Stimulated activated CD8-positive, alpha-beta memory T cell treated with anti-CD3 and anti-CD28 coated beads, Interleukin-15, amount 100 ng/mL, for 4 hours (primary cell): ENCODE measurements at places on chromosomes 2 and 18.

GRCh38 chr2:219722276-219722879 lies 94.9 kb downstream of the SLC4A3 start:
- no peak for DNase-seq

DNA sequence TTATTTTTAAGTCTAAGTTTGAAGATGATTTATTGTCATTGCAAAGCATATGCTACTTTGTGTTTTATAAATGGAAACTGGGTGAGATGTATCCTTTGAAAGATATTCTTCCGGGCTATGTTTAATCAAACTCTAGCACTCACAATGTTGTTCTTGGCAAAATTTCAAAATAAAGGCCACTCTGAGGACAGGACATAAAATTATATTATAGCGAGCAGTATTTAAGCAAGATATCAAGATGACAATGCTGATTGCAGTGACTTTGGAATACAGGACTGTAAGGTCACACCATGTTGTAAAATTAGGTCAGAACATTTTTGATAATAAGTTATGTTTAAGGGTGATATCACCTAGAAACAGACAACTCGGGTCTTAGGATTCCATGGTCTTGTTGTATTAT lies 14.2 kb downstream of the RPRM start:
- no peak for DNase-seq

DNA sequence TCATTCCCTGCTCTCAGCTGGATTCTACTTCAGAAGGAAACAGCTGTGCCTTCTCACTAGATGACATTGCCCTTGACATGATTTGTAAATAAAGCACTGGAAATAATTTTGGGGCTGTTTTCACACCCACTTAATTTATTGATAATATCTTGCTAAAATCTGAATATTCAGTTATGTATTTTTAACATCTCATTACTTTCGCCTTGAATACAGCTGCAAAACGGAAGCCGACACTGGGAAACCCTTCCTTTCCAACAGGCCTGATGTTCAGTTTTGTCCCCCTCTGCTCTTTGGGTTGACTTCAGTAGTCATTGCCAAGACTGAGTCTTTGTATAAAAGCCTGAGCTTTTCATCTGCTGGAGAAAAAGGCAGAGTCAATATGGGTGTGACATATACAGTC lies 82.7 kb downstream of the DOCK10 start:
- no peak for DNase-seq

DNA sequence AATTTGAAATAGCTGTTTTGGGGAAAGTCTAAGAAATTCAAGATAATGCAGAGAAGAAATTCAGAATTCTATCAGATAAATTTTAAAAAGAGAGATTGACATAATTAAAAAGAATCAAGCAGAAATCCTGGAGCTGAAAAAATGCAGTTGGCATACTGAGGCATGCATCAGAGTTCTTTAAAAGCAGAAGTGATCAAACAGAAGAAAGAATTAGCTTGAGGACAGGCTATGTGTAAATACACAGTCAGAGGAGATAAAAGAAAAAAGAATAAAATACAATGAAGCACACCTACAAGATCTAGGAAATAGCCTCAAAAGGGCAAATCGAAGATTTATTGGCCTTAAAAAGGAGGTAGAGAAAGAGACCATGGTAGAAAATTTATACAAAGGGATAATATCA lies 57.1 kb downstream of the CYTIP start:
- DNase-seq = no peak

DNA sequence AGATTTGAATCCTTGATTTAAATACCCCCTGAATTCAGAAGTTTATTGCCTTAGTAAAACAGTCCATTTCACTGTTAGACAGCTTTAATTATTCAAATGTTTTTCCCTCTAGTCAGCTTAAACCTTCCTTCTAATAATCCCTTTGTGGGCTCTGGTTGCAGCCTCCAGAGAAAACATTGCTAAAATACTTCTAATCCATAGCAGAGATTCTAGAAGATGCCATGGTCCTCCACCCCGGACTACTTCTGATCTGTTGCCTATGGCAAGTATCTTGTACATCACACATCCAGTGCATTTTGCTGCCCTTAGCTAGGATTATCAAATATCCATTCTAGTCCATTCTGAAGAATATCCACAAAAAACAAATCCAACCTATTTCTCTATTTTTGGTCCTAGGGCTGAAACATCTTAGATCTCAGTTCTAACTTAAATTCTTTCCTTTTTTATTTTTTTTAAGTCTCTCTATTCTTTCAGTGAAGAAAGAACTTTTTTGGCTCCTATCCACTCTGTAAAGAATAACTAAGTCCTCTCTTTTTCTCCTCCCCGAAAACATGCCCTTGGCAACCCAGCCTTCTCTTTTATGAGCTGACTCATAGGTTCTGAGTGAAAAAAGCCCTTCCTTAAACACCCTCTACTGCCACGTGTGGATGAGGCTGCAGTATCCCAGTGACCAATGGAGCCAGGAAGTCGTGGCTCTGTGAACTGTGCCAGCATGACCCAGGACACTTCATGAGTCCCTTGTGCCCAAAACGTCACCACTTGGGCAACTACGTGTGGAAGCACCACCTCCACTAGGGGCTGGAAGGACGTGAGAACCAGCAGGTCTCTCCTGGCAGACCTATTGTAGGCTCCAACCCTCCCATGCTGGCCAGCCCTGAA lies 349.8 kb downstream of the TNS1 start:
- no peak for DNase-seq

DNA sequence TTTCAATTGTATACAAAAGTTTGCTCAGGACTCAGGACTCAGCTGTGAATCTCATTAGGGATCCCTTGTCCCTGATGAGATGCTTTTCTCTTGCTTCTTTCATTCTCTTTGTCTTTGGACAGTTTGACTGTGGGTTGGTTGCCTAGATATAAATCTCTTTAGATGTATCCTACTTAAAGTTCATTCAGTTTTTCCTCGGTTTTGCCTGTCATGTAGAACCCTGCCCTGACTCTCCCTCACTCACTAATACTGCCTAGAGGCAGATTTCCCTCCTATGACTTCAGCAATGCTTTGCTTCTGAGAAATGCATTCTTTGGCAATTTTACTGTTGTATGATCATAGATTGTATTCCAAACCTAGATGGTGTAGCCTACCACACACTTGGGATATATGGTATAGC lies 421.4 kb upstream of the TCF4 start:
- DNase-seq = no peak

DNA sequence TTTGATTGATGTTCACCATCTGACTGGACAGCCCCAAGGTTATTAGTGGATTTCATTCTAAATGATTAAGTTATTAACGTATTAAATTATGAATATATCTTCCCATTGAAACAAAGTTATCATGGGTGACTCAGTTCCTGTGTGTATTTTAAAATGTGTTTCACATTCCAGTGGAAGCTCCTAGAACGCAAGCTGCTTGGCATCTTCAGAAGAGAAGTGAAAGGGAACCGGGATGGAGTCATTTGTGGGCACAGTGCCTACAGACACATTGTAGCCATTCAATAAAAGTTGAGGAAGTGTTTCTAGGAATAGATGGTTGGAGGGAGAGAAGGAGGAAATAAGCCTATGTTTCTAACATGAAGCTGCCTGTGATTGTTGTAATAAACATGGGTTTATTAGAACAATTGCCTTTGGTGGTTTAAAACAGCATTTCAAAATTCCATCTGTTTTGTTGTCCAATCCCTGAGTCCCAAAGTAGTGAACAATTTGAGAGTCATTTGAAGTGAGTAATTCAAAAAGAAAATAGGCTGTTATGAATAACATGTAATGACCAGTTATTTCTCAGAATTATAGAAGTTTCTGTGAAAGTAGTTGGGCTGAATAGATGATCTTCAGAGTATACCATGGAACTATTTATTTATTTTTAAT lies 143.5 kb downstream of the PKP4 start:
- DNase-seq = no peak

- DNase-seq = no peak
Measured at GRCh38 chr2:45545943-45546342, 65.1 kb downstream of the SRBD1 start.

GRCh38 chr2:177675350-177675821 lies 282.8 kb downstream of the AGPS start:
- DNase-seq = no peak

DNA sequence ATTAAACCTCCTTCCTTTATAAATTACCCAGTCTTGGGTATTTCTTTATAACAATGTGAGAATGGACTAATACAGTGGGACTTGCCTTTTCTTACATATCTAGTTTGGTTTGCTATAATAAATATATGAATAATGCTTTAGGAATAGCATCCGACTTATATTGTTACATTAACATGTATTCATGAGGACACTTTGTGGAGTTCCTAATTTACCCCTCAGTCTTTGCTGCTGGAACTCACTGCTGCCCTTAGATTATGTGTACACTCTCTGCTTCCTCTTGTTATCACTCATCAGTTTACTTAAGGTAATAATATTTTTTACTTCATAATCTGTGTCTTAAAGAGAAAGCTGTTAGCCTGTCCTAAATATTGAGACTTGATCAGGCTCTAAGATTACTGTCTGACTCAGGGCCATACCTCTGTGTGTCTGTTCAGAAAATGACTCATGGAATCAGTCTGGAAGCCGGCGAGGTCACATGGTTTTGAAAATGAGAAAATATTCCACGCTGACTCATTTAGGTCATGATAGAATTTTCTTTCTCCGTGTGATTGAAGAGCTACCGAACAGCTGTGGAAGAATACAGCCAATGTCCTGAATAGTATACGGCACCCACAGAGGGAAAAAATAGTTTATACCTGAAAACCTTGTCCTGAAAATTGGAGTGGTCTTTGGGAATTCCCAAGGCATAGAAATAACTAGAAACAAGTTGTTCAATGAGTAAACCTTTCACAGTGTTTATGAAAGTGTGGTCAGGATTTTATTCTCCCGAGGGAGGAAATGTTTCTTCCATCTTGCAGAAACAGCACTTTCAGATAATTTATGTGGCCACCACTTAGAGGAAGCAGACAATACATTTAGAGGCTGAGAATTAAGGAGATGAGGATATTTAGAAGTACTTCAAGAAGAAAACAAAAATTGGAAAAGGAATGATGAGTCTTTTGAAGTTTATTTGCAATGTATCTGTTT lies 156.4 kb downstream of the DSEL start:
- peak; percentile 5 for DNase-seq

- no peak for DNase-seq
Measured at GRCh38 chr18:36284671-36285295, 12.7 kb upstream of the FHOD3 start.

DNA sequence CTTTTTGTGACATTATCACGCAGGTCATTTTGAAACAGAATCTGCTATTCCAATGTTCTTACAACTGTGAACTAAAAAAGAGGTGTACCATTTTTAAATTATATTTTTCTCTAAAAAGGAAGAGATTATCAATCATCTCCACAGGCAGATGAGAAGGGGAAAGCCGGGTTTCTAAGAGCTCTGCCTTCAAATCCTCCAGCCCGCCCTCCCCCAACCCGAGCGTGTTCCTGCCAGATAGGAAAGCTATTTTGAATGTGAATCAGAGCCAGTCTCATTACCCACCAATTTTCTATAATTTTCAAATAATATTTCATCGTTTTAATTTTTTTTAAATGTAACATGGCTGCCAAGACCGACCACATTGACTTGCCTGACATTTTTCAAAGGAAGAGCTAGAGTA lies 65.9 kb downstream of the KCNF1 start:
- no peak for DNase-seq

DNA sequence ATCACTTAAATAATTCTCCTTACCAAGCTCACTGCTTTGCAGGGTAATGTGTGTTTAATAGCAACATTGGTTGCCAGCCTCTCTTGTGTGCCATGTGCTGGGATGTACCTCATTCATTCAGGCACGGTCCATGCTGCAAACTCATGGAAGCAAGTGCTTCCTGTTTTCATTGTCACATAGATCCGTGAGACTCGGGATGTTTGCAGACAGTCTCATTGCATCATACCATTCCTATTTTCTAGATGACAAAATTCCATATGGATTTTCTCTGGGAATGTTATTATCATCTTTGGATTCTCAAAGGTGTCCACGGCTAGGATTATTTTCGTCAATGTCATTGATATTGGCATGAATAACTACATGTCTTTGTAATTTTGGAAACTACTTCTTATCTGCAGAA lies 60.0 kb upstream of the HDAC4 start:
- no peak for DNase-seq

DNA sequence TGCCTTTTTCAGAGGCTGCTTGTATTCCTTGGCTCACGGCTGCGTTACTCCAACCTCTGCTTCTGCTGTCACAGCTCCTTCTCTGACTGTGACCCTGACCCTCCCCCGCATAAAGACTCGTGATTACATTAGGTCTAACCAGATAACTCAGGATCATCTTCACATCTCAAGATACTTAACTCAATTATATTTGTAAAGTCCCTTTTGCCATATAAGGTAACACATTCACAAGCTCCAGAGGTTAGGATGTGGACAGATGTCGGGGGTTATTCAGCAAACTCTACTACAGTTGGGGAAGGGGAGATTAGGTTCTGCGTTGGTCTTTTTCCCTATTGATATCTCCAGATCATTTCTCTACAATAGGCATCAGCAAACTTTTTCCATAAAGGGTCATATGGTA lies 76.9 kb downstream of the EVA1A start:
- DNase-seq = no peak

GRCh38 chr2:128489526-128490273 lies 171.0 kb upstream of the HS6ST1 start:
- no peak for DNase-seq

DNA sequence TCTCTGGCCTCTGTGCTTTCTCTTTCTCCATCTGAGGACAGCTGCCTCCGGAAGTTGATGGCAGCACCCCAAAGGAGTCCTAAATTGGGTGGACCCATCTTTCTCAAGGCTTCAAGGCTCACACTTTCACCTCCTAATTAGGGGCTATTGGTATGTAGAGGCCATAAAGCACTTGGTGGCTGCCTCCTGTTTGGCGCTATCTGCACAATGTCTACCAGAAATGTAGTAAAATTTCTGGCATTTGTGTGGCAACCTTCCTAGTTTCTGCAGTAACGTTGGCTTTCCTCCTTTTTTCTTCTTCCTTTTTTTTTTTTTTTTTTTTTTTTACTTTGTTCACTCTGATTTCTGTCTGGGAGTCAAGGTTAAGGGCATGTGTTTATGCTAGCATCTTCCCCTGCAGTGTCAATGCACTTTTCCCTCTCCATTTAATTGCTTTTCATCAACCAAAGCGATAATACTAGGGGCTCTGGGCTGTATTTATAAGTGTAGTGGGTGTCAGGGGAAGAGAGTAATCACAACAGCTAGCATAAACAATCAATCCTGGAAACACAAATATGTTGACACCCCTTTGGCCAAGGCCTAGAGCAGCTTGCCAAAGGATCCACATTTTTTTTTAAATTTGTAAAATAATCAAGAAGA lies 86.0 kb downstream of the TACR1 start:
- no peak for DNase-seq

DNA sequence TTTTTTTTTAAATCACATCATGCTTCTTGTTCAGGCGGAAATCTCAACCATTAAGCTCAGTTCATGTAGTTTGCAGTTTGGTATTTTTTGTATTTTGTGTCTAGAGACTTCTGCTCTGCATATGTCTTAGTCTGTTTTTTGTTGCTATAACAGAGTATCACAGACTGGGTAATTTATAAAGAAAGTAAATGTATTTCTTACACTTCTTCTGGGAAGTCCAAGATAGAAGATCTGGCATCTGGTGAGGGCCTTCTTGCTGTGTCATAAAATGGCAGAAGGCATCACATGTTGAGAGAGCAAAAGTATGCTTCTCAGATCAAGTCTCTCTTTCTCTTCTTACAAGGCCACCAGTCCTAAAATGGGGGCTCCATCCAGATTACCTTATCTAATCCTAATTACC lies 208.2 kb downstream of the CTNNA2 start:
- no peak for DNase-seq
